ENCODE measurements at places on chromosomes 7 and 10.

DNA sequence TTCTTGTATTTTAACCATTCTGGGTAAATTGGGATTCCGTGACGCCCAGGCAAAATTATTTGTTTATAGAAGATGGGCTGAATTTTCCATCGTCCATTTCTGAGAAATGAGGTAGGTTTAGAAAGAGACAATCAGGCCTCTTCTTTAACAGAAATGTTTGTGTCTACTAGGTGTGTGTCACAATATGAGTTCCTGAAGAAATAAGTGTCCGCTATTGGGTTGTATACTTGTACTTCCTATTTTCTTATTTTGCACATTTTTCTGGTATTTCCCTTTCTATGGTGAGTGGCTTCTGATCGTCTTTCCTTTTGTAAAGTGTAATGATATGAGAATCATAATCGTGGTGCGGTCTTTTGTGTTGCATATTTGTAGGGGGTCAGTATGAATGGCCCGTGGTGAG is 83.9 kb downstream of the TCF7L2 start:
- no peak for DNase-seq

DNA sequence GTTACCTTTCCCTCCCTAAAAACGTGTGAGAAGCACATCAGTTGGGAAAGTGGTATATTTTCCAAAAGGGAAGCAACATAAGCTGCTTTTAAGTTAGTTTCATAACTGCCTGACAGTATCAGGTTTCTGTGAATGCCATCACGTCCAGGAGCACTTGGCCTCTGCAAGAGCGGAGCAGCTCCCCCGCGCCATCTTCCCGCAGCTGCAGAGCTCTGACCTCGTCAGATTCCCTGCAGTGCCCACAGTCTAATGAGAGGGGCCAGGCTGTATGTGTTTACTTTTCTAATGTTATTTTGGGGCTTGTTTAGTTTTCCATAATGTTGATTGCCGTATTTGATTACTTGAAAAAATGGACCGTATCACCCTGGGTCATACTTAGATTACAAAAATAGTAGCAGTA is 74.2 kb downstream of the MGMT start:
- no peak for DNase-seq

DNA sequence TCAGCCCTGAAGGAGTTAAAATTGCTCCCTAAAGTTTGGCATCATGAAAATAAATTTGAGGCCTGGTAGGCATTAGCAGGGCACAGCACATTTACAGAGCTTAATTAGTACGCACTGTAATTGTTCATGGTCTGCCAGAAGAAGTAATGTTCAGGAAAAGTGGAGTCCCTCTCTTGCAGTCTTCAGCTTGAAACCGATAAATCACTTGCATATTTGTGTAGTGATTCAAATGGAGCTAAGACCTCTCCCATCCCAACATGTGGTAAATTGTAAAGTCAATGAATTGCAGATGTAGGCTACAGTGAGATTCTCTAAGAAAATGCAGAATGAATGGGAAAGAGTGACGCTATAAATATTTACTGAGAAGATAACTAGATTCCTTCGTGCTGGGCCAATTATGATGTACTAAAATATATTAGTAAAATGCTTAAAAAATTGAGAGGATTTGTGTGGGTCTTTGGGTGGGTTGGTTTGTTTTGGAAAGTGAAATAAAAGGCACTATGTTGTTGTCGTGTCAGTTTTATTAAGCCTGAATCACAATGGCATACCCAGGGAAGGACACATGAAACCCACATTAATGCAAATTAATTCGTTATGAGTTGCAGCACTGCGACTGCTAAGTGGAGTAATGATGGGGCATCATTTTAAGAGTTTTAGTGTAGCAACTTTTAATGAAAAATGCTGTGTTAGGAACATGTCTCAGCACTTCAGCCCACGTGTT is 8.4 kb downstream of the TCF7L2 start:
- no peak for DNase-seq

DNA sequence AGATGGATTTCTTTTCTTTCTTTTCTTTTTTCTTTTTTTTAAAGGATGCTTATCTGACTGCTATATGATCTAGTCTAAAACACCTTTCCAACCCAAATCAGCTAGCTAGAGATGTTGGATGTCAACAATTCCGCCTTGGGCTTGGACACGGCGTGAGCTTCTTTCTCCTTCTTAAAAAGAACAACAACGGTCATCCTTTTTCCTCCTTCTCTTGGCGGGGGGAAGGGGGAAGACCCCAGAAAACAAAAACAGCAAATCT is 1.0 kb downstream of the BEND7 start:
- no peak for DNase-seq

DNA sequence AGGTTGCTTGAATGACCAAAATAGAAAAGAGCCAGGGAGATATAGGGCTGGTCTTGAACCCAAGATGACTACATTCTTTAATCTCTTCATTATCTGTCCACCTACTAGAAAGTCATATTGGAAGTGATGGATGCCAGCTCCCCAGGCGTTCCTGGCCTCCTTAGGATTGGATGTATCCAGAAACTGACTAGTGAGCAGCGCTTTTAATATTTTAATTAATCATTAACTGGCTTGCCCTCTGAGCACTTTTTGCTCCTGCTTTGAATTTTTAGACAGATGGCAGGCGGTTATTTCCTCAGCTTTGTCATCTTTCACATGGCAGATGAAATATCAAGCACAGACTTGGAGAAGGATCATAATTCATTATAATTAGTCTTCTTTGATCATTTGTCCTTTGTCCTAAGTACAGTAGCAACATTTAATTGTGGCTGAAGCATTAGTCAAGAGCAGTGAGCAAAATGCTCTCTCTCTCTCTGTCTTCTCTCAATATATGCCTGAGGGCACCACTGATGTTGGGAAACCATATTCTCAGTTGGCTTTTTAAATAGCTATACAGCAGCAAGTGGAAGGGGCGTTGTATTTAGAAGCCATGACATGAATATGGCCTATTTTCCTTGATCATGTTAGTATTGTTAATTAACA is 588.0 kb downstream of the NRG3 start:
- no peak for DNase-seq

DNA sequence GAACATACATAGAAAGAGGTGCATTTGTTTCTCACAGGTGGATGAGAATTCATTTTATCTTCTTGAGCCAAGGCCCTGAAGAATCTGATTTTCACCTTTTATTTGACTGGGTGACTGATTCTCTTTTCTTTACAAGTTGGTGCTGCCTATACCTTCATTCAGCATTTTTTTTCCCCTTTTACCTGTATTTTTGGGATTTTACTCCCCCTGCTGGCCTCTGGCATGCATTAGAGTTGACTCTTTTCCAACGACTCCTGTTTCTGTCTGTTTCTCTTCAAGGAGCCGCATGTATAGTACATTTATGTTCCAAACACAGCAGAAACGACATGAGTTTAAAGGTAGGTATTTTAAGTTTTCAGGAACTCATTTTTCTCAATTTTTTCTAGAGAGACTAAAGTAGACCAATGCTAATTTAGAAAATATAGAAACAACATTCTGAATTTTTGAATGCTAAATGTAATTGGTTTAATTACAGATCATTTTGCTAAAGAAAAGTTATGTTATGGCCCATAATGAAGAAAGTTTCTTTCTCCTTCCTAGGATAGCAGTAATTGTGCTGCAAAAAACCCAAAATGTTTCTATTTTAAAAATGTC is 149.8 kb upstream of the HDAC9 start:
- DNase-seq = no peak

GRCh38 chr10:2972216-2972615 is 95.1 kb upstream of the PFKP start:
- no peak for DNase-seq

- DNase-seq = peak; percentile 47
Observed at GRCh38 chr7:155206318-155207020, 91.2 kb upstream of the INSIG1 start.

- no peak for DNase-seq
Observed at GRCh38 chr7:28411876-28412662, at the start of gene CREB5. TSS of gene CREB5 (plus strand) at chr7:28412518. CDS start at chr7:28412915, 397 bp downstream.

DNA sequence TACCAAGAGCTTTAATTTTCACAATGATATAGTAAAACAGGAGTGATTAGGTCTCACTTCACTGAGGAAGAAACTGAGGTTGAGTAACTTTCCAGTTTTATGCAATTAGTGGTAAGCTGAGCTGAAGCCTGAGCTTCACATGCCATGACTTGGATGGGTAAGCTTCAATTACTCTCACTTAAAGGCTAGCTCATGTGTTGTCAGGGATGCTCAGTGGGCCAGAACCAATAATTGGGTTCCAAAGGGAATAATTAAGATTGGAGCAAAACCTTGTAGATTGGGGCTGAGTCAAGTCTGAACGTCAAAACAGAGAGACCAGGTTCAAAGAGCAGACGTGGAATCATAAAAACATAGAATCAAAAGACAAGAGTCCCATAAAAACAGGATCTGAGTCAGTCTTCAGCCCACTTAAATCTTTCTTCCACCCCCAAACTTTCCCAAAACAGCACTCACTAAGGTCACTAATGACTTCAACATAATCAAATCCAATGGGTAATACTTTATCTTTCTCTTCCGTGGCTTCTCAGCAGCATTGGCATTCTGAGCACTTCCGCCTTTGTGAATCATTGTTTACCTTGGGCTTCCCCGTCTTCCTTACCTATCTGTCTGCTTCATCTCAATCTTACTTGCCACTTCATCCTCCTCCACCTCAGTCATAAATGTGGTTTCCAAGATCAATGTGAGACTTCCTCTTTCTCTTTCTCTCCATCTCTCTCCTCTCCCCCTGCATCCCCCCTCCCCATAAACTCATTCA is 23.0 kb upstream of the EGFR start:
- DNase-seq = no peak

- no peak for DNase-seq
Observed at GRCh38 chr10:6578251-6578771, 1.8 kb downstream of the PRKCQ start.

DNA sequence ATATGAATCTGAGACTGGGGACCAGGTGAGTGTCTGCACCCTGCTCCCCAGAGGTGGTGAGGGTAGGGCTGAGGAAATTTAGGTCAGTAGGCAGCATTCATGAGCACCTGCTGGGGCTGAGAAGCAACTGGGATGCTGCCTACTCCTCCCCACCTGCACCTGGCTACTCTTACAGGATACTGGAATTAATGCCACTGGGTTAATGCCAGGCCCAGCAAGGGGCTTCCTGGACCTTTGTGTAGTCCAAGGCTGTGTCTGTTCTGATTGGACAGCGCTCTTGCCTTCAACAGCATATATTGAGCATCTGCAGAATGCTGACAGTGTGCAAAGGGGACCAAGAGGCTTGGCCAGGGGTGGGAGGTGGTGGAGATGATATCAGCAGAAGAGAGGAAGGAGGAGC is 32.1 kb downstream of the ADCYAP1R1 start:
- DNase-seq = no peak

- no peak for DNase-seq
Observed at GRCh38 chr10:59227136-59227673, 50.8 kb downstream of the PHYHIPL start.

DNA sequence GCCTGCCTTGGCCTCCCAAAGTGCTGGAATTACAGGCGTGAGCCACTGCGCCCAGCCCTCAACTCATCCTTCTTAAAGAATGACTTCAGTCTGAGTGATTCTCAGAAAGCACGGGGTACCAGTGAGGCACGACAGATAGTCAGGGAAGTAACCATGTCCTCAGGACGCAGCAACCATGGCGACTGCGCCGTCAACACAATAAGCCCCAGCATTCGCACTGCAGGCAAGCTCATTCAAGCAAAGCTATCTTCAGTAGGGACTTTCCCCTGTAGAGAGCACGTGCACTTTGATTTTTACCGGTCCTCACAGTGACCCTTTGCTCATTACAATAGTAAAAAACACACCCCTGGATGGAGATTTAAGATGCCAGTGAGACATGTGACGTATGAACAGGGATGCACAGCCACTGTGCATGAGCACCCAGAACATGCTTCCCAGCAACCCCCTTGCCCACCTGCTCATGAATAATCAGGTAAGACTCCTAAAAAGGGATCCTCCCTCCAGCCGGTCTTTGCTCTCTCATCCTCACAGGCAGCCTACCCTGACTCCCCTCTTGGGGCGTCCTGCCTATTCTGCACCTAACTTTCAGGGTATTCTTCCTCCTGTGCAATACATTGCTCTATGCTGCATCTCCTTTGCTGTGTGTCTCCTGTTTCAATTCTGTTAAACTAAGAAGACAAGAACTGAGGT is 9.1 kb downstream of the WDR86 start:
- no peak for DNase-seq
